ENCODE measurements at places on chromosomes 4 and X. TPM values are rescaled to one million over a fixed set of nuclear protein-coding genes. Genes with fewer than 3 reads are reported as not detected.

The CFAP47 gene
- total RNA-seq: not detected

The ZMAT1 gene
- 15.2 TPM for total RNA-seq

The PGAM4 gene
- not detected for total RNA-seq

The MUC7 gene
- not detected for total RNA-seq

The PDE6B gene
- total RNA-seq: 10.4 TPM

All from CD8-positive, alpha-beta T cell (primary cell).